CD14-positive monocyte (primary cell): ENCODE measurements at places on chromosomes 7 and 10. TPM values are rescaled to one million over a fixed set of nuclear protein-coding genes. Genes with fewer than 3 reads are reported as not detected.
A peak's percentile ranks its signal among the peaks of the same experiment; 100 is the strongest.

OIT3 gene
- not detected for polyA plus RNA-seq

DNA sequence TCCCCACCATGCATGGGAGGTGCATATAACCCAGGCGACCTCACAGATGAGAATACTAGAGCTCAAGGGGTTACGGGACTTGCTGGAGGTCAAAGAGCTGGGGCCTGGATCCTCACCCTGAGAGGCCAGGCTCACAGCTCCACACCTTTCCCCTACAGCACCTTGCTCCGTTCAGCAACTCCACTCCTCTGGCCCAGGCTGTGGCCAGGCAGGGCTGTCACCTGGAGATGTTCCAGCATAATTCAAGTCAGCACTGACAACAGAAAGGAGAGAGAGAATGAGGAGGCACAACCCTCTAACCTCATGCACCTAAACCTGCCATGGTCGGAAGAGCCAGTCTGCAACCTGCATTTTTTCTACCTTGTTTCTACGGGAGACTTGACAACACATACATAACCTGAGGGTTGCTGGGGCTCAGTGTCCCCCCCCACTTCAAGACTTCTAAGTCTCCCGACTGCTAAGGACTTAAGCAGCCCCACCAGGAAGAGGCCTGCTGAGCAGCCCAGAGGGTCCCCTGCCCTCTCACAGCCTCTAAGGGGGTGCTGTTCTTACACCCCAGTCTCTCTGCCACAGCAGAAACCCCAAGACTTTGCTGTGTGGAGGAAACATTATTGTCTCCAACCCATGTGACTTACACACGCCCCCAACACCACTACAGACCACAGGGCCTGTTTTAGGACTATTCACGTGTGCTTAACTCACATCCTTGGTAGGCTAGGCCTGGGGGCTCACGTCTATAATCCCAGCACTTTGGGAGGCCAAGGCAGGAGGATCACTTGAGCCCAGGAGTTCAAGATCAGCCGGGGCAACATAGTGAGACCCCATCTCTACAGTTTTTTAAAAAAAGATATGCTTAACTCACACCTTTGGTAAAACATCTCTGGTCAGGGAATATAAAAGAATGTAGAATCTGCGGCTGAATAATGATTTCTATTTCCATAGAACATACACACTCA lies 175.6 kb downstream of the FAM107B start:
- no peak for DNase-seq

DNA sequence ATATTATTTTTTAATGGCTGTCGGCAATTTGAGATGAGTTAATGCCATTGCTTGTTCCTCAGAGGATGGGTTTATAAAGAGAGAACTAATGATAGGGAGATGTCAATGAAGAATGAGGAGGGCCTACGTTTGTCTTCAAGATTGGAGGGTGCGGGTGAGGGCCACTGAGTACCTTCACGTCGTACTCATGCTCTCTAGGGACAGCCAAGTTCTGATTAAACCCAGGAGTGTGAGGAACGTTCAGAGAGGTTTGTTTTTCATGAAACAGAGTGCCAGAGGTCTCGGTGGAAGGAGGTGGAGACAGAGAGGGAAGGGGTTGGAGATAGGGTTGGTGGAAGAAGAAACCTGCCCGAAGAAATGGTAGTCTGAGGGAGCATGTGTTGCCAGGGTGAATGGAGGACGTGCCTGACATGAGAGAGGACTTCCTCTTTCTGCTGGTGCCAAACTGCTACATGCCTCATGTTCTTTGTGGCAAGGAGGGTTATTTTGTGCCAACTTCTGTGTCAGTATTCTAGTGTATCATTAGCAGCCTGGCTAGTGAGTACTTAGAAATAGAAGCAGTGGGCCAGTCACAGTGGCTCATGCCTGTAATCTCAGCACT lies 8.9 kb downstream of the DHTKD1 start:
- peak; percentile 15 for DNase-seq

DNA sequence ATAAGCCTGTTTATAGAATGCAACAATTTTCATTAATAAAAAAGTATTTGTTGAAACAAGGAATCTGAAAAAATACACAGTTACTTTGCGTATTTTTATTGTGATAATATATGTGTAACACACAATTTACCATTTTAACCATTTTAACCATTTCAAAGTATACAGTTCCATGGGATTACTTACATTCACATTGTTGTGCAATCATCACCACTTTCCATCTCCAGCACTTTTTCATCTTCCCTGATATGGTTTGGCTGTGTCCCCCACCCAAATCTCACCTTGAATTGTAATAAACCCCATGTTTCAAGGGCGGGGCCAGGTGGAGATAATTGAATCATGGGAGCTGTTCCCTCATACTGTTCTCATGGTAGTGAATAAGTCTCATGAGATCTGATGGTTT lies 61.3 kb upstream of the GLCCI1 start:
- no peak for DNase-seq

GRCh38 chr10:34297541-34298345 lies 517.4 kb downstream of the PARD3 start:
- DNase-seq, result no peak
